ENCODE measurements at places on chromosomes 4 and X. TPM values are rescaled to one million over a fixed set of nuclear protein-coding genes. Genes with fewer than 3 reads are reported as not detected.

TCEAL4 gene
- 63.4 TPM for total RNA-seq

VSIG4 gene
- not detected for total RNA-seq

MAOB gene
- total RNA-seq = not detected

EDNRA gene
- not detected for total RNA-seq

AVPR2 gene
- total RNA-seq = not detected

NXF2 gene
- total RNA-seq = not detected

PHEX gene
- total RNA-seq = 0.65 TPM

RAB33A gene
- total RNA-seq = 0.33 TPM

IBSP gene
- not detected for total RNA-seq

HERC5 gene
- 0.33 TPM for total RNA-seq

TRPC5OS gene
- total RNA-seq = not detected

MAEA gene
- 67.1 TPM for total RNA-seq

TMEM255A gene
- total RNA-seq = 0.33 TPM
